Foreskin keratinocyte (primary cell): ENCODE measurements at places on chromosomes 7 and 10.
A peak's percentile ranks its signal among the peaks of the same experiment; 100 is the strongest.

- DNase-seq = no peak
Observed at GRCh38 chr7:47349401-47349800, 232.5 kb downstream of the TNS3 start.

GRCh38 chr10:13984647-13985155, 346.0 kb downstream of the FRMD4A start:
- DNase-seq = peak; percentile 87

GRCh38 chr7:44307905-44308595, 17.3 kb downstream of the CAMK2B start:
- DNase-seq = peak; percentile 97

DNA sequence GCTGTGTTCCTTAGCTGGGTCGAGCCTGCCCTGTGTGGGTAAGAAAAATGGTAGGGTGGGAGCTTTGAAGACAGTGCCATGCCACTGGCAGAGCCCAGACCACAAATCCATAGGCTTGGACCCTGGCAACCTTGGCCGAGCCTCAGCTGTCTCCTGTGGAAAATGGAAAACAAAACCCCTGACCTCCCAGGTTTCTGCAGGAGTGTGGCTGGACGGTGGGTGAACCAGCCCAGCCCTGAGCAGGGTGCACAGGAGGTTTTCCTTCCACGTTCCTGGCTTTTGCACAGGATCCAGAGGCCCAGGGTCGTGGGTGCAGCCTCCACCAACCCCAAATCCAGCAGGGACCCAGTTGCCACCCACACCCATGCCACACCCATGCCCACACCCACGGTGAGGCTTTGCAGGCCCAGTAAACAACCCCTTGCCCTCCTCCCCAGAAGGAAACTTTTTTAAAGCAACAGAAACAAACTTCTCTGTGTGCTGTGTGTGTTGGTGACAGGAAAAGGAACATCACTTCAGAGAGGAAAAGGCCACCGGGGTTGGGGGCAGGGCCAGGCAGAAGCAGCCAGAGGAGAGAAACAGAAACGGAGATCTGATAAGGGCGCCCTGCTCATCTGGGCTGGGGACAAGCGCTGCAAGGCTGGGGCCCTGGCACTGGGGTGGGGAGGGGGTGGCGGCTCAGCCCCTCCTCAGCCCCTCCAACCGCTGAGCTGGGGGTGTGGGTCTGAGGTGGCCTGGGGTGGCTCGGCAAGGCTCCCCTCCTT, 20.7 kb upstream of the ZMIZ1 start:
- no peak for DNase-seq

- no peak for DNase-seq
Observed at GRCh38 chr10:7853226-7853842, 35.0 kb downstream of the TAF3 start.

DNA sequence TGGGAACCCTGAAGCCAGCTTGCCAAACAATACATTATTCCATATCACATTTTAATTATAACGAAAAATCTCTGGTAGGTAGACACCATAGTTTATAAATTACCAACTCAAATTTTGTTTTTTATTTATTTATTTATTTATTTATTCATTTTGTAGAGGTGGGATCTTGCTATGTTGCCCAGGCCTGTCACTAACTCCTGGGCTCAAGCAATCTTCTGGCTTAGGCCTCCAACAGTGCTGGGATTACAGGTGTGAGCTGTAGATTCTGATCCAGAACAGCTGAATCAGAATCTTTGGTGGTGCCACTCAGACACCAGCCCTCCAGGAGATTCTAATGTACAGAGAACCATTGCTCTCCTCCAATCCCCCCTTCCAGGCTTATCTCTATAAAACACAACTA, 1.7 kb downstream of the PON2 start:
- no peak for DNase-seq

GRCh38 chr7:114554781-114555537, 140.3 kb downstream of the FOXP2 start:
- DNase-seq = peak; percentile 18

GRCh38 chr7:75617634-75618234, 121.0 kb downstream of the HIP1 start:
- DNase-seq = no peak

DNA sequence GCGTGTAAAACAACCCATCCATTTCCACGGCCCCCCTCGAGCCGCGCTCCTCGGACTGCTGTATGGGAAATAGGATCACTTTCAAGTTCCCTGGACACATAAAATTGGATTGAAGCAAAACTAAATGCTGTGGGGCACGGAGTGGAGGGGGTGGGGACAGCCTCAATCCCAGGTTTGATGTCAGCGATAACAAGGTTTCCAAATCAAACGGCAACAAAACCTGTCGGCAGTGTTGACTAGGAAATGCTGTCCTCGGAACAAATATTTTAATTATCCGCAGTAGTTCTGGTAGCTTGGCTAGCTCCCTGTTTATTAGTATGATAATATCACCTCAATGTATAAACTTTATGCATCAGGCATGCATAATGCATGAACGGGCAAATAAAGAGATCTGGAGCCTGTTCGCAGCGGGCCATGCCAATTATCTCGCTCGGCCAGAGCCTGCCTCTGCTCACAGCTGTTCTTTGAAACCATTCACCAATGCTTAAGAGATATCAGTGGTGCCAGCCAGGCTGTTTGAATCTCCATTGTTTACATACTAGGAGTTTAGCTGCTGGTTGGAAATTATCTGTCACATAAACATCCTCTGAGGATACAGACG, 161.1 kb downstream of the PAXIP1 start:
- DNase-seq = no peak

DNA sequence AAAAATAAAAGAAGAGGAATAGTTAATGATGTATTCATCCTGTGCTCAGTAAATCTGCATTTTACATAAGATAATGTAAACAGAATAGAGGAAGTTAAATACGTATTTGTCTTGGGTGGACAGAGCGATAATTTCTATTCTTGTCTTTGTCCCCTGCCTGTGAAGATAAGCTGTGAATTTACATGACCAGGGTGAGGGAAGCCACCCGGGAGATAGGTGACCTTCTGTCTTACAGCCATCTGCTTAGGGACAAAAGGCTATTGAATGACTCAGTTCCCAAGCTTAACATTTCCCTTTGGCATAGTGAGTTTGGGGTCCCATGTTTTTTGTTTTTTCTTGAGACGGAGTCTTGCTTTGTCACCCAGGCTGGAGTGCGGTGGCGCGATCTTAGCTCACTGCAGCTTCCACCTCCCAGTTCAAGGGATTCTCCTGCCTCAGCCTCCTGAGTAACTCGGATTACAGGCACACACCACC, 88.7 kb upstream of the KCTD7 start:
- no peak for DNase-seq

- DNase-seq = no peak
Observed at GRCh38 chr7:34080513-34080912, 175.2 kb downstream of the BMPER start.

- no peak for DNase-seq
Observed at GRCh38 chr7:68789597-68789996, 808.7 kb upstream of the AUTS2 start.

DNA sequence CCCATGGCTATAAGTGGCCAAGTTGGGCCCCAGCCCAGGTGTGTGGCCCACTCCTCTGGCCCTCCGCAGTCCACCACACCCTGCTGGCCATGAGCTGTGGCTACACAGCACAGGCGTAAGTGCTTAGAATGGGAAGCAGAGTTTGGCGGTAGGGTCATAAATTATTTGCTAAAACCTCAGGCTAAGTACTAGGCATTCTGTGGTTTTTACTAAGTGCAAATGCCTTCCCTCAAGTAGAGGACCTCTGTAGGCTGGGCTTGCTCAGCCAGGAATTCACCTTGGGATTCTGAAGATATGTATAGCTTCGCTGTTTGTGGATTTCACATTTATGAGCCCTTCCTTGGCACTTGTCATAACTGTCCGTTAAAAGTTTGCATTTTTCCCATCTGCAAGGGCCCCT, 44.8 kb upstream of the LOXL4 start:
- DNase-seq = no peak

- DNase-seq = no peak
Observed at GRCh38 chr10:4059471-4060138, 274.6 kb upstream of the KLF6 start.

DNA sequence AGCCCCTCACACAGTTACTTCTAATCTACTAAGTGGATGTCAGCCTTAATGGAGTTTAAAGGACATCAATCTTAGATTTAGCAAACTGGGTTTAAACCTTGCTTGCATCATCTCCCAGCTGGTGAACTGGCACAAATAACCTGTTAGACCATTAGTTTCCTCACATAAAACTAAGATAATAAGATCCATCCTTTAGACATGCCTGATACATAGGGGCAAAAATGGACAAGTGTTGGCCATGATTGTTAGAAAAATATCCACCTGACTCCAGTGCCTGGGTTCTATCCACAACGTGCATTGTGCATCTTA, 439.1 kb downstream of the TNS3 start:
- no peak for DNase-seq

DNA sequence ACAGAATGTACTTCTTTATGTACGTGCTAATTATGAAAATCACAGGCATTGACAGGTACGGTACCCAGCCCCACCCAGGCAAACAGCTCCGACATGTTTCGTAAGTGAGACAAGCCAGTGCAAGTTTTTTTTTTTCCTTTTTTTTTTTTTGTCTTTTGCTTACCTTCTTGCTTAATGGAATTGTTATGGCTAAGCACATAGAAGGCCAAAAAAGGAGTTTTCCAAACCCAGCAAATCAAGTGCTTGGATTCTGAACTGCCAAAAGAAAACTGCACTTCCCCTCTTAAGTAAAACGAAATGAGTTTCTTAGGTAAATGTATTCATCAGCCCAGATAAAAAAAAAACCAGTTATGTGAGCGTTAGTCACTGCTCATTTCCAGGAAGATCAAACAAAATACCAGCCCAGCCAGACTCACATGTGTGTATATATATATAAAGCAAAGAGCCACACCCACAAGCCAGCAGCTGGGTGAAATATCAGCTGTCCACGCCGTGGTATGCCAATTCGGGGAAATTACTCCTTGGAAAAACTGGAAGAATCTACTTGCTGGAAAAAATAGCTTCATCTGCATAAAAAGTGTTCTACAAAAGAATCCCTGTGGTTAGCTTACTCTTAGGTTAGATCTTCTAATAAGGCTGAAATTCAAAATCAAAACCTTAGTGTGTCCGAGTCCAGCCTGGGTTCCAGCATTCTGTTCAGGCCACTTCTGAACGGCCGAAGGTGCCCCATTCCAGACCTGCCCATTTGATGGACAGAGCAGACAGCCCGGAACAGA, 8.0 kb downstream of the KLF6 start:
- DNase-seq = peak; percentile 88

DNA sequence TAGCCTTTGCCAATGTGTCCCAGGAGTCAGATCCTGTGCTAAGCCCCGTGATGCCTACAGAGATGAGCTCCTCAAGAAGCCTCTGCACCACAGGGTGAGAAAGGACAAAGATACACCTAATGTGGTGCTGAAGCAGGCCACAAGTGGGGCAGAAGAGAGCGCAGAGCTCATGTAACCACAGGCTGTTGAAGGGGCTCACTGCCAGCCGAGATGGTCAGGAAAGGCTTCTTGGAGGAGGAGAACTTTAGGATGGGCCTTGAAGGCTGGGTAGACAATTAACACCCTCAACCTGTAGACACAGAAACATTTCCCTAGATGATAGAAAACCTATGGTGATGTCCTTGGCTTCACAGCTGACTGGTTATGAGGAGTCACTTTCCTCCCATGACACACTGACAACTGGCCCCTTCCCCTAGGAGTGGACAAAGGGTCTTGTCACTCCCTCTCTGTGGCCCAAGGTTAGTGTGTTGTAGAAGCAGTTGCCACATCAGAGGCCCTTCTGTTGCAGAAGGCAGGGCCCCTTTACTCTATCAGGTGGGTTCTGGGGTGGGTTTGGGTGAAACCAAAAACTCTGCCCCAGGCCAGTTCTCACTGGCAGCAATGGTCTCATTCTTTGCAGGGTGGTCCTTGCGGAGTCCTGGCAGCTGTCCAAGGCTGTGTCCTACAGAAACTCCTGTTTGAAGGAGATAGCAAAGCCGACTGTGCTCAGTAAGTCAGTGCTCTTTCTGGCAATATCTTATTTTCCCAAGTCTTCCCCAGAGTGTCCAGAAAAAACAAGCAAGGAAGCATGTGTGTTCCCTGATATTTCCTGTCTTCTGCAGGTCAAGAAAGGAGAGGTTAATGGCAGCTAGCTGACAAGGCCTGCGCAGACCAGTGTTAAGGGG, 69.2 kb downstream of the MINDY4 start:
- DNase-seq = no peak

DNA sequence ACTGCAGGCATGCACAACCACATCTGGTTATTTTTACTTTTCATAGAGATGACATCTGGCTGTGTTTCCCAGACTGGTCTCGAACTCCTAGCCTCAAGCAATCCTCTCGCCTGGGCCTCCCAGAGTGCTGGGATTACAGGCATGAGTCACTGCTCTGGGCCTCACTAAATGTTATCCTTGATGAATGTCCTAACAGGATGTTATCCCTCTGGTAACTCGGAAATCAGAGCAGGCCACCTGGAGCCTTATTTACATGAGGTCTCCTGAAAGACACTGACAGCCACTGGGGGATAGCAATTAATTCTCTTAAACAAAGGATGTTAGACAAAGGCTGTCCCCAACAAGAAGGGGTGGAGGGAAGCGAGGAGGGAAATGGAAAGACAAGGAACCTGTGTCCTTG, 4.5 kb upstream of the ZNF438 start:
- no peak for DNase-seq

- DNase-seq = peak; percentile 98
Observed at GRCh38 chr7:25028370-25029021, 48.5 kb upstream of the OSBPL3 start.

- no peak for DNase-seq
Observed at GRCh38 chr10:14800397-14800796, 25.7 kb upstream of the FAM107B start.

DNA sequence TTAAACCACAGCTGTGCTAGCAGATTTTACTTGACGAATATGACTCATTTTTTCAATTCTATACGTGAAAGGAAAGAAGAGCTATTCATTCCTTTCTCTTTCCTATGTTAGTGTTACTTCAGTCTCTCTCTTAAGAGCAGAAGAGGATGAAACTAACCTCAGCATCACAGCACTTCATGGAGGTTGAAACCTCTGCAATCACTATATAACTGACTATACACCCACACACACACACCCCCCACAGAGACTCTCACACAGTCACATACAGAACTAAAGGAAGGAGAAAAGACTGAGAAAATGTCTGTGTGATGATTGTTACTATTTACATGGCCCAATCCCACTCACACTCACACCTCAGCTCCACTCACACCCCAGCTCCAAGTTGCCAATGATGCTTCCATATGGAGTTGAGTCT, 104.2 kb downstream of the KIF20B start:
- DNase-seq = no peak

- no peak for DNase-seq
Observed at GRCh38 chr10:1061930-1062774, 6.0 kb downstream of the WDR37 start.
